ENCODE measurements at places on chromosomes 7 and 10.

GRCh38 chr10:14244147-14244546 lies 86.6 kb downstream of the FRMD4A start:
- DNase-seq: no peak

DNA sequence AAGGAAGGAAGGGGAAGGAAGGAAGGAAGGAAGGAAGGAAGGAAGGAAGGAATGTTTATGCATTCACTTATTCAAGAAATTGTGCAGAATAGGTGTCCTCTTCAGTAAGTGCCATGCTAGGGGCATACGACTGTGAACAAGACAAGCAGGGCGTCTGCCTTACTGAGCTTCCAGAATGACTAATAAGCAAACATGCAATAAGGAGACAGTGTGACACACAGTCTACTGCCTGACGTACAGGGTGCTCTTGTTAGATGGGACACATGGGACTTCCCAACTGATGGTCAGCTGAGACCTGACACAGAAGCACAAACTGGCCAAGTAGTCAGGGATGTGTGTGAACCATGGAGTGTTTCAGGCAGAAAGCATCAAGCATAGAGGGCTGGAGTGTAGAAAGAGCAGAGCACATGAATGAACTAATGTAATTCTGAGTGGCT lies 18.2 kb downstream of the DNAJC12 start:
- DNase-seq: no peak

- no peak for DNase-seq
Measured at GRCh38 chr10:44015702-44016500, 367.2 kb upstream of the ZNF32 start.

DNA sequence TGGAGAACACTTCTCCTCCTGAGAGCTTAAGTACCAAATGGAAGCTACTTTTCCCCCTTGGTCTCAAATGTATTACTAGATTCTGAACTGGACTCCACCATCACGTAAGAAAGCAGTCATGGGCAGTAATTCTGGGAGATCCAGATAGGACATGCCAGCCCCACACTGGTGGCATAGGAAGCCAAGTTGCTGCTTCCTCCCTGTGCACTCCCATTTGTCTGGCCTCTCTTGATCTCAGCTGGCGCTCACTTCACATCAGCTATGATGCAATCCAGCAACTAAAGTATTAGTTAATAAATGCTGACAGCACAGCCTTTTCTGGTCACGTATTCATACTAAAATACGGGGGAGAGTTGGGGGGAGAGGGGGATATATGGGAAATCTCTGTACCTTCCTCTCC lies 3.4 kb upstream of the IL6 start:
- DNase-seq: no peak

DNA sequence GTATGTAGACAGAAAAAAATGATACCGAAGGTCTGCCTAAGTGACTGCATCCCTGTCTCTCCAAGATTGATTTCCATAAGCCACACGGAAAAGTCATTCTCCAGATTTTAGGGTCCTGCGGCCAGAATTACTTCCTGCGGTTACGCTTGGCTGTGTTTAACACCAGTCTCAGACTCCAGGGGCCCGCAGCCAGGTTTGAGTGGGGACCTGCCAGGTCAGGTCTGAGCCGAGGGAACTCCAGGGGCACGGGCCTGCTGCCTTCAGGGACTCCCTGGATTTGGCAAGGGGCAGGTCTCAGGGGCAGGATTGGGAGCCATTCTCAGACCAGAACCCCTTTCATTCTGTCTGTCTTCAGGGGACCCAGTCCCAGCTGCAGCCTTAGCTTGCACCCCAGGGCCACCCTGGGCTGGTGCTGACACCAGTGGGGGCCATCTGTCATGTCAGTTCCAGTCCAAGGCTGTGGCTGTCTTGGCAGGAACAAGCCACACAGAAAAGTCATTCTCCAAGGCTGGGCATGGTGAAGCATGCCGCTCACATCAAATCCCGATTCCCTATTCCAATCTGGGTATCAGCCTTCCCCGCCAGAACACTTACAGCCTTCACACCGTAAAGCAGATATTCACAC lies 39.0 kb downstream of the TMEM120A start:
- no peak for DNase-seq

GRCh38 chr7:117950601-117951260 lies 77.5 kb upstream of the CTTNBP2 start:
- DNase-seq: no peak

DNA sequence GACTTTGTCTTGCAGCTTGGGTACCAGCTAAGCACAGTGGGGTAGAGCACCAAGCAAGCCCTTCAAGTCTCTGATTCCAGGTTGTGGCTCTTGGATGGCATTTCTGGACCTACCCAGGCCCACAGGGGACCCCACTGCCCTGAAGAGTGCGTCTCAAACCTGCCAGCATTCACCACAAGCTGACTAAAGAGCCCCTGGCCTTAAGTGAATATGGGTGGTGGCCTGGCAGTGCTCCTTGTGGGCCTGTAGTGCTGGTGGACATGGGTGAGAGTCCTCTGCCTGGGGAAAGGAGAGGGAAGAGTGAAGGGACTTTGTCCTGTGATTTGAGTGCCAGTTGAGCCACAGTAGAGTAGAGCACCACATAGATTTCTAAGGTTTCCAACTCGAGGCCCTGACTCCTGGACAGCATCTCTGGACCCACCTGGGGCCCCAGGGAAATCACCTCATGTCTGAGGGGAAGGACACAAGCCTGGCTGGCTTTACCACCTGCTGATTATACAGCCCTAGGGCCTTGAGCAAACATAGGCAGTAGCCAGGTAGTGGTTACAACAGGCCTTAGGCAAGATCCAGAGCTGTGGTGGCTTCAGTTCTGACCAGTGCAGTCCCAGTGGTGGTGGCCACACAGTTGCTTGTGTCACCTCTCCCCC lies 23.7 kb downstream of the GSDME start:
- DNase-seq: no peak

- no peak for DNase-seq
Measured at GRCh38 chr7:30867483-30867882, 44.2 kb upstream of the AQP1 start.

DNA sequence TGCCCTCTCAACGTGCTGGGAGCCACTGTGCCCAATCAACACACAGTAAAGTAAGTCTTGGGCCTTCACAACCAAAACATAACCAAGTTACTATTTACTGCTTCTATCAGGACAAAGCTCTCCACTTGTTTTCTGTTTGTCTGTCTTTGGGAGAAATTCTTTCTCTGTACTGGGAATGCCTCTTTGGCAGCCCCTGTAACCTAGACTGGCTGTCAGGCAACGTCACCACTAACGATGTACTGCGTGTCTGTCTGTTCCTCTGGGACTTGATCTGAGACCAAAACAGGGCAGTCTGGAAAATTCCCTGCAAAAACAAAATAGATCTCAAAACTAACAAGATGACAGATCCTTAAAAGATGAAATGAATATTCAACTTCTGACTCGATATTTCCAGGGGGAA lies 113.0 kb downstream of the SMURF1 start:
- DNase-seq: no peak

GRCh38 chr10:25016376-25017153 lies at the start of gene THNSL1:
Gene THNSL1 (plus strand): TSS chr10:25016612. CDS start chr10:25023224, 6,612 bp downstream.
- peak; percentile 97 for DNase-seq

DNA sequence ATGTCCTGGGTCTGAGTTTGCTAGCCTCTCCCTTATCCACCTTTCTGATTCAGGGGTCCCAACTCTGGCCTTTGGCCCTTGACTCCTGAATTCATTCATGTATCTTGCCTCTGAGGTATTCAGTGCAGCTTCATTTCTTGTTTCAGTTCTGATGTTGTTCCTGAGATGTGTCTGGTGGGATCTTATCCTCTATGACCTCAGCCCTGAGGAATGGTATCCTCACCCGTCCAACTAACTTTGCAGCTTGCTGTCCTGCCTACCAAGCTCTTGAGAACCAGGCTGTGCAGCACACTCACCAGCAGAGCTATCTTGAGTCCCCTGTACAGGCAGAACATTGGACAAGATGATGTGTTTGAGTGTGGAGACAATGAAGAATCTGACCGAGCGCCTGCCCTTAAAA lies 13.8 kb downstream of the SUFU start:
- DNase-seq: no peak

GRCh38 chr10:127935071-127935561 lies 28.2 kb downstream of the PTPRE start:
- no peak for DNase-seq
